Bladder microvascular endothelial cell (primary cell): ENCODE measurements at places on chromosomes 13 and 19. TPM values are rescaled to one million over a fixed set of nuclear protein-coding genes. Genes with fewer than 3 reads are reported as not detected.

Gene RETN
- total RNA-seq: not detected in 2 replicates

Gene GJB2
- total RNA-seq: not detected in 2 replicates

Gene C13orf42
- not detected in 2 replicates for total RNA-seq

Gene FPR2
- total RNA-seq: not detected in 2 replicates

Gene SLC6A16
- under 0.01 and 0.63 TPM in 2 replicates for total RNA-seq

Gene CLIP3
- total RNA-seq: 0.81 and 6.7 TPM in 2 replicates

Gene PRTN3
- not detected in 2 replicates for total RNA-seq
